ENCODE measurements at places on chromosomes 2 and 18.
A peak's percentile ranks its signal among the peaks of the same experiment; 100 is the strongest.

- no peak for DNase-seq
Observed at GRCh38 chr18:5275872-5276271, 19.7 kb downstream of the ZBTB14 start.

- no peak for DNase-seq
Observed at GRCh38 chr2:10252224-10252623, 50.5 kb upstream of the HPCAL1 start.

- peak; percentile 51 for DNase-seq
Observed at GRCh38 chr2:105502625-105503334, 103.9 kb upstream of the FHL2 start.

GRCh38 chr2:75321599-75321922 lies 122.2 kb upstream of the TACR1 start:
- DNase-seq = no peak

DNA sequence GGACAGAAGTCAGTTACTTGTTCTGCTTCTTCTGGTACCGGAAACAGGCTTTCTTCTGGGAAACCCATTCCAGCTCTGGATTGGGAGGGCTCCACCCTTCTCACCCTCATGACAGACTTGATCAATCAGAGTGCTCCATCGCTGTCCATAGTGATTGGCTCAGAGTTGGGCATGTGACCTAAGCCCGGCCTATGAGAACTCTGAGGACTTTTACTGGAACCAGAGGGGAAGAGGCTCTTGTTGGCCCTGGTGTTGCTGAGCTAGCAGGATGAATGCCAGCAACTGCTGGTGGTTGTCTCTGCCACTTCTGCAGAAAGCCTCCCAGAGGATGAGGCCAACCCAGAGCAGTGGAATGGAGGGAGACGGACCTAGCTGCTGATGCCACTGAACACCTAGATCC lies 33.3 kb downstream of the TMEM37 start:
- no peak for DNase-seq
